Upper lobe of left lung (tissue), 6 donors: ENCODE measurements at places on chromosomes 4 and X. TPM values are rescaled to one million over a fixed set of nuclear protein-coding genes. Genes with fewer than 3 reads are reported as not detected.

Gene PPEF2
- not detected for total RNA-seq

- no peaks in the 10 kb centered on the region for H3K36me3 ChIP-seq
- H3K27me3 ChIP-seq = no peaks in the 10 kb centered on the region
- H3K4me3 ChIP-seq = no peak overlapping the region
- H3K4me1 ChIP-seq = no peaks in the 10 kb centered on the region
- DNase-seq = no peak
- no peak overlapping the region for H3K27ac ChIP-seq
These were observed 41.3 kb upstream of the GLRA3 start for GRCh38 chr4:174870311-174870710.

- no peaks in the 10 kb centered on the region for H3K36me3 ChIP-seq
- H3K4me3 ChIP-seq = no peak overlapping the region
- no peaks in the 10 kb centered on the region for H3K27me3 ChIP-seq
- DNase-seq = no peak
- H3K27ac ChIP-seq = no peak overlapping the region
- H3K4me1 ChIP-seq = peaks cover 21% of the 10 kb centered on the region
These were observed 107.6 kb downstream of the DCTD start for GRCh38 chr4:182809417-182810102.

DNA sequence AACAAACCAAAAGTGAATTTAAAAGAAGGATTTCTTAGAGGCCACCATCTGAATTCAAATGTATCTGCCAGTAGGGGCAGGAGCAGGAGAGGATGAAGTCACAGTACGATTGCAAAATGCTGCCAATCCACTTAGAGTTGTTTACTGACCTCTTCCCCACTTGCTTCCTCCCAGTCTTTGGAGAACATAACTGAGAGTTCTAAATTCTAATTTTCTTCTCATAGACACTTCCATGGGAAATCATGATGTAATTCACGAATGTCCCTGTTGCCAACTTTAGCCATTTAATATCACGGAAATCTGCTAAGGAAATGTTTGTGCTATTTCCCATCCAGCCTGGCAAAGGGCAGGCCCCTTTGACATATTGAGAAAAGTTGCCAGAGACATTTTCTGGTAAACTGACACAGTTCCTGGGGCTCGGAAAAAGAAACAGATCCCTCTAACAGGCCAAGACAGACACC is 33.6 kb upstream of the NOCT start:
- DNase-seq = no peak
- no peaks in the 10 kb centered on the region for H3K27me3 ChIP-seq
- no peaks in the 10 kb centered on the region for H3K36me3 ChIP-seq
- H3K4me3 ChIP-seq = no peak overlapping the region

DNA sequence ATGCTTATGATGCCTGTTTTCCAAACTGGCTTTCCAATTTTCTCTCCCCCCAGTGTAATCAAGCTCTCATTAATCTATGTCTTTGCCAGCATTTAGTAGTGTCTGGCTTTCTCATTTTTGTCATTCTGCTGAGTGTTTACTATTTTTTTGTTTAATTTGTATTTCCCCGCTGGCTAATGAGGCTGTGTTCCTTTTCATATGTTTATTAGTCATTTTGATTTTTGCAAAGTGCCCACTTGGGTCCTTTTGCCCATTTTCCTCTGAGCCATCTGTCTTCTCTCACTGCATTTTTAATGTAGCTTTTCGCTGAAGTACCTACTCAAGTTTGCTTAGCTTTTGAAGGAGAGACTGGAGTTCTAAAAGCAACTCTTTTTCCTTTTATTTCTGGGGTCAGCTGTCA is 14.7 kb downstream of the DCK start:
- no peaks in the 10 kb centered on the region for H3K36me3 ChIP-seq
- no peak overlapping the region for H3K4me3 ChIP-seq
- no peak for DNase-seq
- no peak overlapping the region for H3K27ac ChIP-seq

Gene CENPVL1
- not detected for total RNA-seq

GRCh38 chrX:34716302-34716701 is 59.2 kb upstream of the TMEM47 start:
- H3K4me3 ChIP-seq = no peak overlapping the region
- H3K36me3 ChIP-seq = no peaks in the 10 kb centered on the region
- DNase-seq = no peak
- H3K4me1 ChIP-seq = no peaks in the 10 kb centered on the region

GRCh38 chr4:1763070-1763549 is 30.0 kb upstream of the FGFR3 start:
- H3K36me3 ChIP-seq = no peaks in the 10 kb centered on the region
- no peaks in the 10 kb centered on the region for H3K27me3 ChIP-seq
- peaks cover 41% of the 10 kb centered on the region for H3K4me1 ChIP-seq

DNA sequence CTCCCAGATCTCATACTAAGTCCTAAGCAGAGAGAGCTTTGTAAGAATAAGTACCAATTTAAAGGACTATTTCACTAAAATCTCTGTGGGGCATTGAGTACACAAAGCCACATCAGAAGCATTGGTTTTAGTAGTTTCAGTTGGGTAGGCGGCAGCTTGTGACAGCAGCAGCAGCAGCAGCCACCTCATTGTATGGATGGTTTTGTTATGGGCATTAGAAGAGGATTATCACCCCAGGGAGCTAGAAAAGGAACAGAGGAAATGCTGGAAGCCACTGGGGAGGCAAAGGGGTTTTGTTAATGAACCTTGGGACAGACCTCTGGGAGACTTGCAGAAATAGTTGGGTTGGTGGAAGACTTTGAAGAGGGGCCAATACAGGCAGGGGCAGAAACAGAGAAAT is 93.9 kb upstream of the FRMPD3 start:
- no peak overlapping the region for H3K27ac ChIP-seq
- no peaks in the 10 kb centered on the region for H3K4me1 ChIP-seq
- no peaks in the 10 kb centered on the region for H3K27me3 ChIP-seq
- no peak for DNase-seq
- no peaks in the 10 kb centered on the region for H3K36me3 ChIP-seq

DNA sequence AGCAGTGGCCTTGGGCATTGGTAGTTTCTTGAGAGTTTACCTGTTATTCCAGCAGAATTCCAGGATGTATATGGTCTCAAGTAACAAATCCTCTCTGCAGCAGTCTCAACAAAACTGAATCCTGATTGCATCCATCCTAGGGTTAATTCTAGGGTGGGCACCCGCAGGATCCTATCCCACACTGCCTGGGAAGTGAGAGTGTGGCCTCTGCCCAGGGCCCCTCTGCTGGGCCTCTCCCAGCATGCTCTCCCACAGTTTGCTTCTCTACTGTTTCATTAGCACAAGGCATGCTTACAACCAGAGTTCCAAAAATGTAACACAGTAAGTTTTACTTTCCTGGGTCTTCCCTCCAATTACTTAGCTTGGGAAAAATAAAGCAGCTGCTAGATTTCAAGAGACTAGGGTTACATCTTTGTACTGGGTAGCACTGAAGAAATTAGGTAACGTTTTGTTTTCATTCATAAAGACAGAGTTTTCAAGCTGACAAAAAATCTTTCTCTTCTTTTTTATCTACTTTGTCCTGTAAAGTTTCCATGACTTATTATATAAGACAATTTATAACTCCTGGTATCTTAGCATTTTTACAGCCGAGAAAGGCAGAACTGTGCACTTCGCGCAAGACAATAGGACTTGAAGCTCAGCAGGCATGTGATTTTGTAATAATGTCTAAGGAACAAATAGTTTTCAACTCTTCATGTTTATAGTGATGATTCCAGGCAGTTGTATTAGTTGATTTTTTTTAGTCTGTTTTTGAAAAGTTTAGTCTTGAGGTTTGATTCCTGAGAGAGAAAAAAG is 131.2 kb upstream of the PCDH18 start:
- no peak overlapping the region for H3K4me3 ChIP-seq
- H3K36me3 ChIP-seq = no peaks in the 10 kb centered on the region
- no peak for DNase-seq
- no peaks in the 10 kb centered on the region for H3K27me3 ChIP-seq
- H3K4me1 ChIP-seq = no peaks in the 10 kb centered on the region
- no peak overlapping the region for H3K27ac ChIP-seq

DNA sequence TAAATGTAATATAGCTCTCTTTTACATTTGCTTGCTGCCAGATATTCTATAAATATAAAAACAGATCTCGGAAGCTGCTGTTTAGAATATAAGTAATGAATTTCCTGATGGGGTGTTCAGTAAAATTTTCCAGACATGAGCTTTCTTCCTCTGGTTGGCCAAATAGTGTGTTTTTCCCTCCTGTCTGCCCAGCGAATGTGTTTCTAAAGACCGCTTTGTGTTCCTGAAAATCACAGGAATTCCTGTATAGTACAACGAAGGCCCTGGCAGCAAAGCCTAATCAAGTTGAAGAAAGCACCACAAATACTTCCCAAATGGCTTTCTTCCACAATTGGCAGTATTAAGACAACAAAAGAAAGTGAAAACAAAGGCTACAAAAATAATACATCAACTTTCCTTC is 494.1 kb downstream of the INPP4B start:
- H3K36me3 ChIP-seq = no peaks in the 10 kb centered on the region
- peak overlapping the region; percentile 52 for H3K27ac ChIP-seq
- H3K4me3 ChIP-seq = no peak overlapping the region
